ENCODE measurements at places on chromosomes 3 and 15.

DNA sequence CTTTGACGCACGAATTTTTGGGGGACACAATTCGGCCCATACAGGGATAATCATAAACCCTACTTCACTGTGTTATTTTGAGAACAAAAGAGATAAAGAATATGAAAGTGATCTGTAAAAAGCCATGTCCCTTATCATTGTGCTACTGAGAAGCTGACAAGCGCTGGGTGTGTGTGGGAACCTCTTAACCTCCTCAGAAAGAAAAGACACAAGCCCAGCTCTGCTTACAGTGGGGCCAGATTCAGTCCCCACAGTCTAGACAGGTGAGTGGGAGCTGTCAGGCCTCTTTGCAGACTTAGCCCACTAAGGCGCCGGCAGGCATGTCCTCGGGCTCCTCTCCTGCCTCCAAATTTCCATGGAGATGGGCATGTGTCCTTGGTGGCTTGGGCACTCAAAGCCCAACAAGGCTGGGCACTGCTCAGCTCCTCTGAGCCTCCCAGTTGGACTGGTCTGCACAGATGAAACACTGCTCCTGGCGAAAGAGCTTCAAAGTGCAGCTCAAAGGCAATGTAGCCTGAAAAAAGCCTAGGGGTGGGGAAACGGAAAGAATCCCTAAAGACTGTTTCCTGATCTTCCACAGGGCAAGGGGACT lies 64.4 kb upstream of the ETV5 start:
- no peak for DNase-seq

- DNase-seq, result no peak
Observed at GRCh38 chr3:99971761-99972160, 142.5 kb downstream of the FILIP1L start.

GRCh38 chr15:25774871-25775270 lies 88.3 kb downstream of the ATP10A start:
- DNase-seq, result no peak

DNA sequence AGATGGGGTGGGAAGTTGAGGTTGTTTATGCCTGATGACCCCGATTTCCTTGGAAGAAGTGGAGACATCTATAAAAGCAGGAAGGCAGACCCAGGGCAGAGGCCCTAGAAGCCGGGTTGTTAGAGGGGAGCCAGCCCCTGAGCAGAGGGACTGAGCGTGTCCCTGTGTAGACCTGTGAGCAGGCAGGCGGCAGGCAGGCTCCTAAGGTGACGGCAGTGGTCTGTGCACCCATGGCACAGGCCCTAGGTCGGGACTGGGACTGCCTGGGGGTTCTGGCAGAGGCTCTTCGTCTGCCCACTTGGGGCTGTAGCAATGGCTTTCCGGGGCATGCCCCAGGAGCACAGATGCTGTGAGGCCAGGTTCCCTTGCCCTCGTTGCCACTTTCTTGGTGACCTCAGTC lies 9.9 kb downstream of the SEMA4B start:
- no peak for DNase-seq

GRCh38 chr15:95409626-95410310 lies 920.7 kb upstream of the NR2F2 start:
- no peak for DNase-seq

DNA sequence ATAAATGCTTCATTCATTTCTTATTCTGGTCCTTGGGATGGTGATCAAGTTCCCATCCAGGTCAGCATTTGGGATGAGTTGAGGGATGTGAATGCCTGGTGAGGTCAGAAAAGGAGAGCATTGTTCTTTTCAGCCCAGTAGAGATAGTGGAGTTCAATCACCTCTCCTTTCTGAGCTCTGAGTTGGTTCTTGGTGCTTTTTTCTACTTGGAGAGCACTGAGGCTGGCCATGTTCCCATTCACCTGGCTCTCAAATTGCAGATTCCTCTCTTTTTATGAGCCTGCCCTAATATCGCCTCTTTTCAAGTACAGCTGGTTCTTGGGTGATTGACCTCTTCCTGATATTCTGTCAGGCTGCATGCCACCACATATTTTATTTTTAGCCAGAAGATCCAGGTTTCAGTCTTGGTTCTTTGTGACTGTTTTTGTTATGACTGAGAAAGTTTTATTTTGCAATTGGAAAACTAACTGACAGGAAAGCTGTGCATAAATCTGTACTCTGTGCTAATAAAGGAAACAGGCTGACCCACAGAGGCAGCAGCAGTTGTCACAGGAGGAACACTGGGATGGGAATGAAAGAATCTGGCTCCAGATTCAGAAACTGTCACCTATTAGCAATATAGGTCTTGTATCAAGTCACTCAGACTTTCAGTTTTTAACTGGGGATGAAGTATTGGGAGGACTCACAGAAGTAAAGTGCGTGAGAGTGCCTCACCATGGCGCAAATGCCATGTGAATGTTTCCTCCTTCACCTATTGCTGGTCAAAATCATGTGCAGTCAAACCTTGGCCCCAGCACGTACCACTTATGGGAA lies 10.7 kb downstream of the AQP9 start:
- no peak for DNase-seq

GRCh38 chr15:78312536-78312935 lies 13.1 kb upstream of the SKIC8 start:
- no peak for DNase-seq

GRCh38 chr3:154786724-154787123 lies 293.4 kb upstream of the MME start:
- DNase-seq, result no peak

GRCh38 chr3:126752303-126753190 lies 48.5 kb downstream of the CHCHD6 start:
- DNase-seq, result peak; percentile 62

DNA sequence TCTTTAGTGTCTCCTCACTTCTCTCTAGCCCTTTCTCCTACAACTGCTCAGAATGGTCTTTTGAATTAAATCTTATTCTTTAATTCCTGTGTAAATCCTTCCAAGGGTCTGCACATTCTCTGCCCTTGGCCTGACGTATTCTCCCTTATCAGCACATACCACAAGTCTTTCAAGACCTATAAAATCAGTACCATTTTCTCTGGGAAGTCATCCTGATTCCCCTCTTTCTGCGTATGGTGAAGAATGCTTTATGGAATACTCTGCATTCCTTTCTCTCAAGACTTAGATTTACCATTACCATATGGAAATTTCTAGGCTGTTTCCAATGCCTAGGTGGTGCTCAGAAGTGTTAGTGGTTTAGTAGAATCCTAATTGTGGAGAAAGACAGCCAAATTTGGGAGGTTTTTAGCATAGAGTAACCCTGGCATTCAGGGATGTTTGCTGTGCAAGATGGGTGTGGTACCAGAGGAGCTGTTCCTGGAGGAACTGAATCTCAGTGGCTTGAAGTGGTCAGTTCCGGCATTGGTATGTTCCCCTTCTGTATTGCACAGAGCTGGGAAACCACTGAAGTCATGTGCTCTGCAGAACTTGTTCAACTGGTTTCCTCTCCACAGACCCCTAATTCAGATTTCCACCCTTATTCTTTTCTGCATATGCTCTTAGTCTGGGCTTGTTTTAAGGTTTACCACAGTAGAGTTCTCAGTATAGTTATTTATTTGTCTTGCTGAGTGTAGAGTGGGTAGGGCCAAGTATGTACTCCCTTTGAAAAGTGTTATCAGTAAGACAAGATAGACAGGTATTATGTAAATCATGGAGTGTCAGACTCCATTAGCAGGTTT lies 24.5 kb downstream of the IQGAP1 start:
- no peak for DNase-seq

GRCh38 chr15:93042691-93043378 lies 46.2 kb downstream of the RGMA start:
- DNase-seq, result peak; percentile 42

- no peak for DNase-seq
Observed at GRCh38 chr3:69354948-69355347, 30.9 kb downstream of the FRMD4B start.

- DNase-seq, result no peak
Observed at GRCh38 chr15:79171320-79172031, 80.9 kb upstream of the RASGRF1 start.

DNA sequence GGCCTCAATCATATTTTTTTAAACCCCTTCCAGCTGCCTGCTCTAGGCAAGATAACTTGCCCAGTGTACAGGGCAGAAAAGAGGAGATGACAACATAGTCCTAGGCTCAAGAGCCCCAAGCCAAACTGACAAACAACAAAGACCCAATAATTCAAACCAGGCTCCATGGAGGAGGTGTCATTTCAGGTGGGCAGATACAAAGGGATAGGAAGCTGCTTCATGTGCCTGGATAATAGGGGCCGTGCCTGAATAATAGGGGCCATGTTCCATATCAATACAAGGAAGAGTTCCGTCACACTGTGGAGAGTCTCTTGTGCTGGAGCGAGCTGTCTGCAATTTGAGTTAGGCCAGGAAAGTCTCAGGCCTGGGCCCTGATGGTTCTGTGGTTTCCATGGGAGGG lies 35.4 kb upstream of the TRIM71 start:
- DNase-seq, result no peak

DNA sequence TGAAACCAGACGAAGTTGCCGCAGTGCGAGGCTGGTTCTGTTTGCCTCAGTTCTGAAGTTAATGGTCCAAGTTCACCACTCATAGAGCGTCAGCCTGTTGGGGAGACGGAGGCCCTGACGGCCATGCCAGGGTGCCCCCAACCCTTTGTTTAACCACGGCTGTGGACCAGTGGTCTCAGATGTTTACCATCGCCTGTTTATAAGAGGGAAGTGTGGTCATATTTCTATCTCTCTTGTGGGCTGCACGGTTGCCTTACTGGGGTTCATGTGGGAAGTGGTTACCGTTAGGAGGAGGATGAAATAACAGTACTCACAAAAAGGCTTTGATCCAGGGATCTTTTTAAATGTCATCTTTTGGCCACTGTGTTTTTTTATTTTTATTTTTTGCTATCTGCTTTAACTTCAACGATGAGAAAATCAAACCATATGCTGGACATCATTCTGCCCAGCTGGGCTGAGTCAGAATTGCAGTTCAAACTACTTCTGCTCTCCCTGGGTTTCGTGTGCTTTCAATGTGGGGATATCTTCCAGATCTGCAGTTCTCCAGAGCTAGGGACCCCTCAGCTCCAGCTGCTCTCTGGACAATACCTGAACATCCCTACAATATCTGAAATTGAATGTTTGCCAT lies 17.8 kb downstream of the SMAD3 start:
- no peak for DNase-seq

DNA sequence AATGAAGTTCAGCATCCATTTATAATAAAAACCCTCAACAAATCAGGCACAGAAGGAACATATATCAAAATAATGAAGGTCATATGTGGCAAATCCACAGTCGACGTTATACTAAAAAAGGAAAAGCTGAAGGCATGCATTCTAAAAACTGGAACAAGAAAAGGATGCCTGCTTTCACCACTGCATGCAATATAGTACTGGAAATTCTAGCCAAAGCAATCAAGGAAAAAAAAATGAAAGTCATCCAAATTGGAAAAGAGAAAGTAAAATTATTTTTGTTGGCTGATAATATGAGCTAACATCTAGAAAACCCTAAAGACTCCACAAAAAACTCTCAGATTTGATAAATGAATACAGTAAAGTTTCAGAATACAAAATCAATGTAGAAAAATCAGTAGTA lies 1123.2 kb downstream of the TBL1XR1 start:
- no peak for DNase-seq

GRCh38 chr15:29106551-29107290 lies 162.9 kb downstream of the NSMCE3 start:
- no peak for DNase-seq

DNA sequence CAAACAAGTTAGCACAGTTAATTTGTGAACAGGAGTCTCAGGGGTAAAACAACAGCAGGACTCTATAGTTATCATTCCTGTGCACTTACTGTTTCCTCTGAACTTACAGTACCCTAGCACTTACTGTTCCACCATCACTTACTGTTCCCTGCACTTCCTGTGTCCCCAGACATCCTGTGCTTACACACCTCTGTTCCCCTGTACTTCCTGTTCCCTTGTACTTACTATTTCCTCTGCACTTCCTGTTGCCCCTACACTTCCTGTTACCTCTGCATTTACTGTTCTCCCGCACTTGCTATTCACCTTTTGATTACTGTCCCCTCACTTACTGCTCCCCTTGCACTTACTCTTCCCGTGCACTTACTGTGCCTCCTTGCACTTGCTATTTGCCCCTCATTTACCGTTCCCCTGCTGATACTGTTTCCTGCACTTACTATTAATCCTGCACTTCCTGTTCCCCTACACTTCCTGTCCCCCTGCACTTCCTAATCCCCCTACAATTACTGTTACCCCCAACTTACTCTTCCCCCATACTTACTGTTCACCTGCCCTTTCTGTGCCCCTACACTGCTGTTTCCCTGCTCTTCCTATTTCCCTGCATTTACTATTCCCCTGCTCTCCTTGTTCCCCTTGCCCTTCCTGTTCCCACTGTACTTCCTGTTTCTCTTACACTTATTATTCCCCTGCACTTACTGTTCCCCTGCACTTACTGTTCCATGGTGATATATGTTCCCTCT lies 30.3 kb downstream of the TPRA1 start:
- DNase-seq, result no peak
